HuH-7 (cell line): ENCODE measurements at places on chromosomes 1 and 21.
A peak's percentile ranks its signal among the peaks of the same experiment; 100 is the strongest.

GRCh38 chr1:199741586-199741985, 285.9 kb upstream of the NR5A2 start:
- DNase-seq, result no peak

DNA sequence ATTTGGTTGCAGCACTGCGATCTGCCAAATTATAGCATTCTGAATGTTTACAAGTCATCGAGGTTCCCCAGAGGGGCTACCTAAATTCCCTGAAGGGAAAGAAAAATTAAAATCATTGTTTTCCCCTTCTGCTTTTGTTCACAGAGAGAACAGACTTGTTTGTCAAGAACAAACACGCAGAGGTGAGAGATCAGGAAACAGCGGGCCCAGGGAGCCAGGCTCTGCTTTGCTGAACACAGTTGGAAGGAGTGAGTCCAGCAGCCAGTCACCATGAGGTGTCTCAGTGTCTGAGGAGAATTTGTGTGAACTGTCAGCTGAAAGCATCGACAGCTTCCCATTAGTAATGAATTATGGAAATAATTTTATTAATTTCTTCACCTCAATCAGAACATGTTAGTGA, 52.5 kb downstream of the RWDD3 start:
- peak; percentile 17 for DNase-seq

- DNase-seq, result peak; percentile 11
These were observed 283.5 kb downstream of the C1orf94 start for GRCh38 chr1:34460193-34460592.

DNA sequence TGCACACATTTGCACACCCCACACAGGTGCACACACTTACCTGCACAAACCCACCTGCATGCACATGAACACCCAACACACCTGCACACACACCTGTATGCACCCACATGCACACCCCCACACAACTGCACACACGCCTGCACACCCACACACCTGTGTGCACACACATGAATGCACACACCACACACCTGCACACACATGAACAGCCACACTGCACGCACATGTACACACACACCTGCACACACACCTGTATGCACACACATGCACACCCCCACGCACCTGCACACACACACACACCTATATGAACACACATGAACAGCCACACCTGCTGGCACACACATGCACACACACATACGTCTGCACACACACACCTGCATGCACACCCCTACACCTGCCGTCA, 17.9 kb upstream of the TTC34 start:
- no peak for DNase-seq

- DNase-seq, result no peak
These were observed 75.9 kb downstream of the DHRS3 start for GRCh38 chr1:12542138-12542465.

DNA sequence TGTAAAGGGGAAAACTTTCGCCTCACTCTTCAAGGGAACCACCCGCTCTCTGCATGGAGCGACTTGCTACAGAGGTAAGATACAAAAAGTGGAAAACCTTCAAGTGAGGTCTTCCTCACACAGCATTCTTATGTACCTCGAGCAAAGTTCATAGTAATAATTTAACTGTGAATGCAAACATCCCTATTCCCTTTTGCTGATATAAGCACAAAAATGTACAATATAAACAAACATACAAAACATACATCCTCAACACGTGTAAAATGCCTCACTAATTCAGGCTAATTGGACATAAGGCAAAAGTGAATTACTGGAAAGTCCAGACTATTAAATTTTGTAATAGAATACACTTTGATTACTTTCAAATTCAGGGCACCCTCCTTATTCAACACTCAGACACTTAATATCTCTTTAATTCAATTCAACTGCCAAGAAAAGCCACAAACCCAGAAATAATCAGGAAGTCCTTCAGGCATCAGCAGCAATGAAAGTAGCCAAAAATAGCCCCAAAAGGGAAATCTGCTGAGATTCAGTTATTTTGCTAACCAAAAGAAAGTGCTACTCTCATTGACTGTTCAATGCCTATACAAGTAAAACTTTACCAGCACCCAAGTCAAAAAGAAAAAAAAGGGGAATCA, 15.2 kb upstream of the LMX1A start:
- no peak for DNase-seq

DNA sequence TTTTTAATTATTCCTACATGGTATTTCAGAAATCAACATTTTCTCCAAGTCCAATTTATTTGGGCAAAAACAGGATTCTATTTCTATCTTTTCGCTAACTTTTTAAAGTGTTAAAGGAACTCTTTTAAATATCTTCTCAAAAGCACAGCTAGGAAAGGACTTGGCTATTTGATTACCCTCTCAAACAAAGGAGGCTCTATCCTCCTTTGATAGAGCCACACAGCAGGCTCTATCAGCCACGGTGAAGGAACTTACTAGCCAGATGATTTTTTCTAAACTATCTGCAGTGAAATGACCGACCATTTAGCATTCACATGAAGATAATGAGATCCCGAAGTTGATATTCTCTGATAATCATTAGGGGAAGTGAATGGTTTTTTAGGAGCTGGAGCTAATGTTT, 9.1 kb downstream of the ANGPTL7 start:
- no peak for DNase-seq
